ENCODE measurements at places on chromosomes 6 and 20.

DNA sequence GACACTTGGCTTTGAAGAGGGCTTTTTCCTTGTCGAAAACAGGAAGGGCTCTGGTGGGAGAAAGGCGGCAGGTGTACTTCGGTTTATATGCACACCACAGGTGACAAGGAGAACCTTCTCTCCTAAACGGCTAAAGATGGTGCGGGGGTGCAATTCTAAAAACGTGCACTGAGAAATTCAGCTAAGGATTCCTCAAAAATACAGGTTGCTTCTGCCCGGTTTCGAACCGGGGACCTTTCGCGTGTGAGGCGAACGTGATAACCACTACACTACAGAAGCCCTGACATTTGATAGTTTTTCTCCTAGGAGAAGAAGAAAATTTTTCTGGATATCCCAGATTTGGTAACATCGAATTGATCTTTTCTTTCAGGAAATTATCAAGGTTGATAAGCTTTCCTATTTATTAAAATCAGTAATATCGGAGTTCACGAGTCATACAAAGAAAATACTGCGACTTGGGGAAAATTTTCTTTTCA lies 32.0 kb downstream of the POM121L2 start:
- no peak for DNase-seq

DNA sequence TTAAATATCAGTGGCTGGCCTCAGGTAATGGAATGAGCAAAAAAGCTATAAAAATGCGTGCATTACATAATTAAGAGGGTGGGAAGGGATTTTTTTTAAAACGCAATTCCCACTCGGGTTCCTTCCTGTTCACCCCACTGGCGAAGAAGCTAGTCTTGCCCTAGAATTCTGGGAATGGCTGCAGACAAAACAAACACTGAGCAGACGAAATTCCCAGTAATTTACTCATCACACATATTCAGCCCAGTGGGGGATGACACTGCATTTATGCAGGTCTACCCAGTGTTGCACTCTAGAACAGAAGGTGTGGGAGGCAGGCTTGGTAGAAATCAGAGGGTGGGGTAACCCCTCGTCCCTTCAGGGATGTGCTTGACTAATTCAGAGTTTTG lies 2695.0 kb upstream of the DEFB115 start:
- no peak for DNase-seq

- DNase-seq = no peak
These were observed 345.2 kb downstream of the GJA1 start for GRCh38 chr6:121780325-121781321.

GRCh38 chr6:129694036-129694435 lies 15.9 kb downstream of the ARHGAP18 start:
- DNase-seq = no peak

DNA sequence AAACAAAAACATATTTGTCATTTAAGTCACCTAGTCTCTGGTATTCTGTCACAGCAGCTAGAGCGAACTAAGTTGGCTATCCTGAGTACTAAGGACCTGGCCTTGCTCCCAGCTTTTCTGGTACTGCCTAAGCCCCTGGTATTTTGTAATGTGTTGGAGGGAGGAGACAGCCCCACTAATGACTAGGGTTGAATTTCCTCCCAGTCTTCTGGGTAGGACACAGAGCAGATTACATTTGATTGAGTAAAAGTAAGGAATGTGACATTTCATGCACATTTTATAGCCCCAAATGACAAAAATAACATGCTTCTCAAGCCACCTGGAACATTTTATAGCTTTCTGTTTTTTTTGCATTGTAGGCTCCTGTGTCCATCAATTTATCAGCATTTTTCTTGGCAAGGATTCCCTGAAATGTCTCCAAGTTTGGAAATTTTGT lies 47.9 kb upstream of the DDR1 start:
- no peak for DNase-seq

DNA sequence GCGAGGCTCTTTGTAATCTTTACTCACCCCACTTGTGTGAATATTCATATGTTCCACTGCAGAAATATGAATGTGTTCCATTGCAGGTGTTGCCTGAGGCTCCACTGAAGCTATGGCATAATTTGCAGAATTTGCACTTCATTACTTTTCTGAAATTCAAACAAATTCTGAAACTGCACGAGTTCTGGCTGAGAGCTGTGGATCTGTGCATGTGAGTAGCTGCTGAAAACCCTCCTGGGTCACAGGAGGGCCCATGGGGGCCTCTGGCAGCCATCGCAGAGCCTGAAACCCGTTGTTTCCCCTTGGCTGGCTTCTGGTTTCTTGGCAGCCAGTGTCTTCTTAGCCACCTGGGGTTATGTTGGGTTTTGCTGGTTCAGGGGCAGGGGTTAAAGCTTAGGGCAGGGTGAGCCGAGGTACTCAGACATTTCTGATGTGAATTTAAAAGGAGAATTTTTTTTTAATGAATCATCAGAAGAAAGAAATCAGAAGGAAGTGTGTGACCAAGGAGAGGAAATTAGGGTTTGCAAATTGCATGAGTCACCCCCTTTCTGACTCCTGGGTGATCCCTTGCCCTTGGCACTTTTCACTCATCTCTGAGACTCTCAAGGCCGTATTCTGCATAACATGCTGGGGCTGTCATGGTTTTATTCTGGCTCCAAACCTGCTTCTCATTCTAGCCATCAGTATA lies 40.6 kb downstream of the TOX2 start:
- DNase-seq = no peak

- DNase-seq = no peak
These were observed 7.1 kb upstream of the ZNF318 start for GRCh38 chr6:43376551-43376981.

GRCh38 chr6:29489286-29489685 lies 1.5 kb upstream of the MAS1L start:
- DNase-seq = no peak

DNA sequence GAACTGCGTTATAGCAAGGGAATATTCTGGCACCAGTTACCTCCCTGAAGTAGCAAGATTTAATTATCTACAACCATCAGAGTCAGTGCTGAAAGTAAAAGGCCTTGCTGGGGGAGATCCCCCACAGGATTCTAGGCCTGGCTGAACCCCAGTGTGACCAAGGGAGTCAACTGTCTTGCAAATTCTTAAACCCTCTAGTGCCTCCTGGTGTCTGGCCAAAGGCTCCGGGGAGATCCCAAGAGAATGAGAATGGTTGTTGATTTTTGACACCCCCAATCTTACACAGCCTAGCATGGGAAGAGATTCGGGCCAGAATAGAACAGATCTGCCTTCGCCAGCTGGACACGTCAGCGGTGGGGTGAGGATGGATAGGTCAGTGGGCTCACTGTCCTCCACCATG lies 179.4 kb downstream of the ERMARD start:
- DNase-seq = no peak

Measured in activated CD4-positive, CD25-positive, alpha-beta regulatory T cell (primary cell).